CD4-positive, alpha-beta T cell treated with Interleukin-21 for 1 hour (primary cell): ENCODE measurements at places on chromosomes 11 and 22.

GRCh38 chr11:702462-703461, 3.3 kb upstream of the EPS8L2 start:
- DNase-seq: no peak

GRCh38 chr11:17740649-17741235, 6.2 kb downstream of the KCNC1 start:
- no peak for DNase-seq

- DNase-seq: no peak
Observed at GRCh38 chr11:72716290-72716689, 35.9 kb downstream of the ARAP1 start.

DNA sequence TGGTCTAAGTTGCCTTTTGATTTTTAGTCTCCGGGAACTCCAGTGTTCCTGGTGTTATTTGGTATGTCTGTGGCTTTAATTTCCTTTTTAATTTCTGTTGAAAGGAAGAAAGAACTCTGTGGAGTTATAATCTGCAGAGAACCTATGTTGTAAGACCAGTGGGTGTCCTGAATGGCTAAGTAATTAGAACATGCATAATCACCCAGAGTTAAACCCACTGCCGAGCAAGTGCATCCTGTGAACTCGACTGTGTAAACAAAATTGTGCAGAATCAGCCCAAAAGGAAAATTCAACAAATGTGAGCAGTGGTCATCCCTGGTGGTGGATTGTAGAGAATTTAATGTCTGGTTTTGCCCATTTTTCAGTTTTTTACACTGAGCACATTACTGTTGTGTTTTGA, 162.5 kb downstream of the COMMD9 start:
- no peak for DNase-seq

DNA sequence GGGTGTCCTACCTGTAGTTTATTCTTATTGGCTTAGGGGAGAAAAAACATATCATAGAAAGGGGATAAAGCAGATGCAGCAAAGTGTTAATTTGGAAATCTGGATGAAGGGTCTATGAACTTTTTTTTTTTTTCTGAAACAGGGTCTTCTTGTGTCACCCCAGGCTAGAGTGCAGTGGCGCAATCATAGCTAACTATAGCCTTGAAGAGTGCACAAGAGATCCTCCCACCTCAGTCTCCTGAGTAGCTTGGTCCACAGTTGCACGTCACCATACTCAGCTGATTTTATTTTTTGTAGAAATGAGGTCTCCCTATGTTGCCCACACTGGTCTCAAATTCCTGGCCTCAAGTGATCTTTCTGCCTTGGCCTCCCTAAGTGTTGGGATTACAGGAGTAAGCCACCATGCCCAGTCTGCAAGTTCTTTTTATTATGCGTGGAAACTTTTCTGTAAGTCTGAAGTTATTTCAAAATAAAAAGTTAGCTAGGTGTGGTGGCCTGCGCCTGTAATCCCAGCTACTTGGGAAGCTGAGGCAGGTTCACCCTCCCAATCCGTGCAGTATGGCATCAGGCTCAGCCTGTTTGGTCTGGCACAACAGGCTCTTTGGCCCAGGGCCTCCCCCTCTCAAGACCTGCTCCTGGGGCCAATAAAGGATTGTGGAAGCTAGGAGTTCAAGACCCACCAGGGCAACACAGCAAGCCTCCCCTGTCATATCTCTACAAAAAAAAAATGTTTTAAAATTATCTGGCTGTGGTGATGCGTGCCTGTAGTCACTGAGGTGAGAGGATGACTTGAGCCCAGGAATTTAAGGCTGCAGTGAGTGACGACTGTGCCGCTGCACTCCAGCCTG, 111.9 kb downstream of the MED15 start:
- no peak for DNase-seq

- no peak for DNase-seq
Observed at GRCh38 chr11:86941871-86942599, 13.2 kb downstream of the FZD4 start.

GRCh38 chr22:50032941-50033601, 20.5 kb upstream of the IL17REL start:
- no peak for DNase-seq

DNA sequence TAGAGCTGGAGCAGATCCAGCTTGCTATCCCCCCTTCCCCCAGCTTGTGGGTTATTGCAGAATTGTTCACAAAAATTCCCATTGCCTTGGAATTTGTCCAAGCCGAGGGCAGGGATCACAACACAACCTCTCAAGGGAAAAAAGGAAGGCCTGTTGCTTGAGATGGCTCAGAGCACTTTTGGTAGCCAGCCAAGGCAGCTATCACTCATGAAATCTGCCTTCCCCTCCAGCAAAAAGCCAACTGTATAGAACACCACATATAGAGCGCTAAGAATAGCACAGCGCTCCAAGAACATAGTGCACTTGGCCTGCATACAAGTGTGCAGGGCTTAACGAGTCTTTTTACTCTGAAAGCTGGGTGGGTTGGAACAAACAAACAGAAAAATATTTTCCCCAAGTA, 46.2 kb downstream of the FAM83F start:
- DNase-seq: no peak

GRCh38 chr11:113385749-113386148, 1.8 kb upstream of the ANKK1 start:
- no peak for DNase-seq

DNA sequence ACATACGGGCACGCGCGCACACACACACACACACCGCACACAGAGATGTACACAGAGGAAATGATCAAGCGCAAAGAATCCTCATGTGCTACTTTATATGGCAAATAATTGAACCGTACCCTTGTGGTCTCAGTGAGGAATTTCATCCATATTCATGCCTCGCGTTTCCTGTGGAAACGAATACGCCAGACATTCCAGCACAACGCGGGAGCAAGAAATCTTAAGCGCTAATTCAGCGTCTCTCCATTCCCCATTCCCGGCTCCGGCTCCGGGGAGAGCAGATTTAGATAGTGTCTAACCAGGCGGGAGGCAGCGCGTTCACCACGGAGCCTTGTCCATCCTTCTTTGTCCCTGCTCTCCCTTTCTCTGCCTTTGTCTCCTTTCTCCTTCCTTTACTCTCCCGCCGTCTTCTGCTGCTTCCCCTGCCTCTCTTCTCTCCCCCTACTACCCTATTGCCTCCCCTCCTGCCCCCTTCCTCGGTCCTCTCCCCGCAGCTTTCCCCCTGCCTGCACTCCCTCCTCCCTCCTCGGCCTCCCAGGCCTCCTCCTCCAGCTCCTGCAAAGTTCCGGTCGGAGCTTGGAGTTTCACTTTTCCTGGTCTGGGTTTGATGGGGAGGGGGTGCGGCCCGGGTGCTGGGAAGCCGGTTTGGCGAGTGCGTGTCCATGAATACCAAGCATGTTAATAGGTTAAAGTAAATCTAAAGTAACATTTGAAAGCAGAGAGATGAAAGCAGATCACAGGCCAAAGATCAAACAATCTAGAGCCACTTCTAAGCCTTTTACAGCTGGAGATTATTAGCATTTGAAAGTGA, 579.3 kb downstream of the BUD13 start:
- no peak for DNase-seq

GRCh38 chr11:129302386-129303101, 73.1 kb upstream of the BARX2 start:
- DNase-seq: no peak

DNA sequence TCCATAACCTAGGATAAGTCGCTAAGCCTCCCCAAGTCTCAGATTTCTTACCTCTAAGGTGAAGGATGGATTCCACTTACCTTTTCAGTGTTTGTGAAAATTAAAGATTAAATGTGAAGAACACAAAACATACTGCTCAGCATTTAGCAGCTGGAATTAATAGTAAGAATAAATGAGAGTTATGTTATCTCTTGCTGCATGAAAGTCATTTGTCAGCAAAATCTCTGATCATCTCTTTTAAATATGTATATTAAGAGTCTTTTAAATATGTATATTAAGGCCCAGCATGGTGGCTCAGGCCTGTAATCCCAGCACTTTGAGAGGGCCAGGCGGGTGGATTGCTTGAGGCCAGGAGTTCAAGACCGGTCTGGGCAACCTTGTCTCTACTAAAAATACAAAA, 72.3 kb upstream of the TTC12 start:
- DNase-seq: no peak

DNA sequence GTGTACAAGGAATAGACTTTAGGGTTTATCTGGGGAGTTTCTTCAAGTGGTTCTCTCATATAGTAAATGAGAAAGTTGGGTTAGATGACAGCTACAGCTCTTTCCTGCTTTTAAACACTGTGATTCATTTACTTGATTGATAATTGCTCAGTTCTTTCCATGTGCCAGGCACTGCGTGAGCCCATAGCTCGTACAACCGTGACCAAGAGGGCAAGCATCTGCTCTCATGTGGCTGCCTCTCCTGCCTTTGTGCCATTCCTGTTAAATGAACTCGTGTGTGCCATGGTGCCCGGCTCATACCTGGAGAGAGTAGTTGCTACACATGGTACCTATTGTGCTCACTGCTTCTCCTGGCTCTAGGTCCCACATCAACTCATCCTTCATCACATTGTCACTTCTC, 206.3 kb downstream of the SNX19 start:
- no peak for DNase-seq

GRCh38 chr22:46031066-46031465, 54.1 kb upstream of the WNT7B start:
- no peak for DNase-seq
